ENCODE measurements at places on chromosomes 12 and 14.

- DNase-seq = peak; percentile 85
These were observed 38.2 kb upstream of the STAB2 start for GRCh38 chr12:103548622-103549601.

GRCh38 chr14:99596772-99597171 is 7.2 kb downstream of the CCDC85C start:
- DNase-seq = no peak

GRCh38 chr14:55221186-55221585 is 29.8 kb upstream of the DLGAP5 start:
- no peak for DNase-seq

GRCh38 chr12:15700595-15700994 is 88.6 kb downstream of the EPS8 start:
- peak; percentile 18 for DNase-seq

- no peak for DNase-seq
These were observed 7.7 kb upstream of the MMP19 start for GRCh38 chr12:55850401-55850800.

DNA sequence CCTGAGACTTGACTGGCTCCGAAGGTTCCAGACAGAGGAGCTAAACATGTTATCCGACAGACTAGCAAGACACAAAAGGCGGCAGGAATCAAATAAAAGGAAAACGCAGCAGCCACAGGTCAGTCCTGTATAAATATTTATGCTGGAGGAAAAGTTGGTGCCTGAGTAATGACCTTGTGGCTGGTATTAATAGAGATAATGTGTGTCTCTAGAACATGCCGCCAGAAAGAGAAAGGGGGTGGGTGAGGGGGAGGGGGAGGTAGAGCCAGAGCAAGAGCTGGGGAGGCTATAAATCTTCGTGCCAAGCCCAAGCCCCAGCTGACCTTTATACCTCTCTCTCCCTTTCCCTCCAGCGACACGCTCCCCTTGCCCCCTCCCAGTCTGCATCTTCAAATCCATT is 590.4 kb downstream of the MED13L start:
- DNase-seq = no peak

DNA sequence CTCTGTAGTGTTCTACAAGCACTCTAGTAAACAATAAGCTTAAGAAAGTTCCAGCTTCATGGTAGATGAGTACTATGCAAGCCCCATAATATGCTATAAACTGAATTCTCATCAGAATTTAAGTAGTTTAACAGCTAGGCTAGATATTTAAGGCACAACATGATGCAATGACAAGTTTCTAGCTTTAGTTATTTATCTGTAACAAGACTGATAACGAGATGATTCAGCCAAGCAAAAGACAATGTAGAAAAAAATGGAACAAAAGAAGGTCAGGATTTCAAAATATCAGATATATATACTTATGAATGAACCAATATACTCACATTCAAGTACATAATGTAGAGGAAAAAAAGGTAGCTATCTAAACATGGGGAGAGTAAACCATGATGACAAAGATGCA is 61.0 kb upstream of the RERGL start:
- no peak for DNase-seq

- DNase-seq = no peak
These were observed 508.2 kb upstream of the ATP2B1 start for GRCh38 chr12:90216815-90217214.

DNA sequence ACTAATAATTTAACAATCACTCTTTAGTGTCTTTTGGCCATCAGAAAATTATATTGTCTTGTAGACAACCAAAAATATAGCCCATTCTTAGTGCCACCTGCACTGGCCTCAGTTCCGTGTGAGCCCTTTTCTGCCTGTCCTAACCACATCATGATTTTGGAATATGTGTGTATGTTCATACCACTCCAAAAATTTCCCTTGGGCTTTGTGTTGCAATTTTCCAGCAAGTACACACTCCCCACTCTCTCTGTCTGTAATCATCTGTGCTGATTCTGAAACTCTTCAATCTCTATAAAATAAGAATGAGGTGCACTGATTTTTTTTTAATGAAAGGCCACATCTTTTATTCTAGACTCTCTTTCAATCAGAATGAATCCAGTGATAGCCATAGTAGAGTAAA is 196.0 kb downstream of the PIK3C2G start:
- DNase-seq = no peak

GRCh38 chr12:50353869-50354593 is 42.4 kb downstream of the FAM186A start:
- DNase-seq = no peak

DNA sequence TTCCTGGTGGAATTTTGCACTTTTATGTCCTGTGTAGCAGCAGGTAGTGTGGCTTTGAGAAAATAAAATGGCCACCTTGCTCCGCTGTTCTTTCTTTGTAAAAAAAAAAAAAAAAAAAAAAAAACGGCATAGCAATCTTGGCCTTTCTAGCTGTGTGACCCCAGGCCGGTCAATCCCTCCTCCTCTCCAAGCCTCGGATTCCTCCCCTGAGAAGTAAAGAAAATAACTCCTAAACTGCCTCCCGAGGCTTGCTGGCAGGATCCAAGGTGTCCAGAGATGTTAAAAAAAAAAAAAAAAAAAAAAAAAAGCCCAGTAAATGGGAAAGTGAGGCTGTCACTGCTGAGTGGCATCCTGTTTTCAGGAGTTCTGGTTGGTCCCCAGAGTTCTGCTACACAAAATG is 23.9 kb upstream of the MAP1LC3B2 start:
- no peak for DNase-seq

DNA sequence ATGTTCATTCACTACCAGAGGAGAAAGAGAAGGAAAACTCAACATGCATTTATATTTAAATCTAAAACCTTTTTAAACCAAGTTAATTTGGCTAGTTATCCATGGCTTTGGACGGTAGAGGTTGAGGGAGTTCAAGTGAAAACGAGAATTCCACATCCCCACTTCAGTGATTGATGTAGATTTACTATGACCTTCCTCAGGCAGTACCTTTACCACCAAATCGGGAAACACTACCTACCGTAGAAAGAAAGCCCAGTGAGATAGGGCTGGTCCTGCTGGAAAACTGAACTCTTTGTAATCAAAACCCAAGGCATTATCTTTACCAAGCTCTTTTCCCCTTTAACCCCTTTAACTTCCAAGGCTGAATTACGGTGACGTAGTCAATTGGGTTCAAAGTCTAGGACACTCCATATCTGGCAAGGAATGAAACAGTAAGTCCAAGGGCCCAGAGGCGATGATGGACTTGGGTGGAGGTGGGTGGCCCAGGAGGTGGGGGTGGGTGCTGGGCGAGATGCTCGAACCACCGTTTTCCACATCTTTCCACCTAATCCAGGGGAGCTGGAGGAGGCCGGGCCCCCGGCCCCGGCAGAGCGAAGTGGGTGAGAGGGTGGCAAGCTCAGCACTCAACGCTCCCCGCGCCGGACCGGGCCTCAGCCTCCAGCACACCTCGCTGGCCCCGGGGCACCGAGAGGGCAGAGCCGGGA is 618 bp downstream of the SEC23A start:
- peak; percentile 8 for DNase-seq

GRCh38 chr12:114316076-114316475 is 89.9 kb downstream of the TBX5 start:
- DNase-seq = no peak

DNA sequence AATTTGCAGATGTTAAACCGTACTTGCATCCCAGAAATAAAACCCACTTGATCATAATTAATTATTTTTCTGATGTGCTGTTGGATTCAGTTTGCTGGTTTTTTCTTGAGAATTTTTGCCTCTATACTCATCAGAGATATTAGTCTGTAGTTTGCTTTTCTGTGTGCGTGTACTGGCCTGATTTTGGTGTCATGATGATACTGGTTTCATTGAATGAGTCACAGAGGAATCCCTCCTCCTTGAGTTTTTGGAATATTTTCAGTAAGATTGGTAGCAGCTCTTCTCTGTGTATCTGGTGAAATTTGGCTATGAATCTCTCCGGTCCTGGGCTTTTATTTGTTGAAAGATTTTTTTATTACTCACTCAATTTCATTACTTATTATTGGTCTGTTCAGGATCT is 100.4 kb upstream of the PMCH start:
- no peak for DNase-seq

- no peak for DNase-seq
These were observed 59.5 kb downstream of the ARID2 start for GRCh38 chr12:45789025-45789424.
